ENCODE measurements at places on chromosomes 13 and 19.
A peak's percentile ranks its signal among the peaks of the same experiment; 100 is the strongest.

DNA sequence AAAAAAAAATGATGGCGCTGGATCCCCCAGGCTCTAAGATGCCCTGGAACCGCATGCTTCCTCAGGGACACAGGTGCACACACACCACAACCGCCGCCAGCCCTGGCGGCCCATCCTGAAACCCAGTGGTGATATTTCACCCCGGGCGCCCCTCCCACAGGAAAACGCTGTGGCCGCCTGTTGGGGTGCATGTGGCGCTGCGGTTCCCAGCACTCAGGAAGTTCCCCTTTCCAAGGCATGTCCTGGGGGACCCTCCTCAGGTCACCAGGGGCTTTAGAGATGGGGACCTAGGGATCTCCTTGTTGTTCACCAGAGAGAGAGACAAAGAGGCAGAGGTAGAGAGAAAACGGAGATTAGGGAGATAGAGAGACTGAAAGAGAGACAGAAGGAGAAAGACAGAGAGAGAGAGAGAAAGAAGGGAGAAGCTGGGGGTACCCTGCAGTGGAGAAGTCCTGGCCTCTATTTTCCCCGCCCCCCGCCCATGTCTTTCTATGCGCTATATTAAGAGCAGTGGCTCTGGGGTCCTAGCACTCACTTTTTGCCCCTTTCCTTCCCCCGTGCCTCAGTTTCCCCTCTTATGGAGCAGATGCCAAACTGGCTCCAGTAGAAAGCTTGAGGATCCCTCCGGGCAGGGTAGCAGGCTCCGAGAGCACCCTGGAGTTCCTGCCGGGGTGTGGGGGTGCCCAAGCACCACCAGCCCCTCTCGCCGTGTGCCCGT is 2.3 kb downstream of the ADGRE2 start:
- peak; percentile 42 for DNase-seq

DNA sequence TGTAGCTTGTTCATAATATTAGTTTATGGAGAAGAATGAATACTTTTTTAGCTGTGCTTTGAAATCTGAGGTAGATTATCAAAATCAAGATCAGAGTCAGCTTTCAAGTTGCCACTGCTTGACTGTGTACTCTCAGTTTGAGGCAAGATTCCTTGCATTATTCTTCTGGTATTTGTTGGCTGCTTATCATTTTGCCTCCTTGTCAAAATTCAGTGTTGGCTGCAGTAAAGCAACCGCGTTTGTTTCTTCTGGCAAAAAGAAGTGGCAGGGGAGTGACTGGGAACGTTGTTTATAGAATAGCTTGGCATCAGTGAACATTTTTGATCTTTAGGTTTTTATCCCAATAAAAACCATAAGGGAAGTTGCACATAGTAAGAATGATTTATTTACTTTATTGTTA is 419.3 kb upstream of the GPC6 start:
- no peak for DNase-seq

- no peak for DNase-seq
Measured at GRCh38 chr13:21427741-21428140, 31.4 kb downstream of the ZDHHC20 start.

- no peak for DNase-seq
Measured at GRCh38 chr13:113413178-113413897, 40.0 kb downstream of the ADPRHL1 start.

DNA sequence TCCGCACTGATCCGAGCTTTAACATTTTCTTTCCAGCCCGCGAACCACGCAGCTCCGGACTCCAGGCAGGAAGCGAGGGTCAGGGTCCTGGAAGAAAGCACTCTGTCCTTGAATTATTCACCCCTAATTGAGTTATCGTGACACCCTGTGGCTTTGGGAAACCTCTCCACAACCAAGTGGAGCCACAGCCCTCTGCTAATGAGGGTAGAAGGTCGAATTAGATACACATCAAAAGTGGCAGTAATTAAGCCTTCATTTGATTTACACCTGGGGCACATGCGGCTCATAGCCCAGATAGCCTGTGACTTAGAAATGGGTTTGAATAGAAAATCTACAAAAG is 15.9 kb upstream of the RNF17 start:
- DNase-seq: no peak

All from inflammatory macrophage treated with lipopolysaccharide for 1 hour (primary cell).